Motor neuron (in vitro differentiated cells): ENCODE measurements at places on chromosomes 11 and 22. TPM values are rescaled to one million over a fixed set of nuclear protein-coding genes. Genes with fewer than 3 reads are reported as not detected.

Gene GNAZ
- total RNA-seq, result 7.5 and 16.1 TPM in 2 replicates

Gene GRM5
- total RNA-seq, result 0.14 and 0.21 TPM in 2 replicates

Gene KREMEN1
- 5.1 and 5.6 TPM in 2 replicates for total RNA-seq

Gene AIP
- total RNA-seq, result 56.9 and 61.3 TPM in 2 replicates

Gene DEUP1
- total RNA-seq, result 0.29 and 1.4 TPM in 2 replicates

Gene PAMR1
- total RNA-seq, result 0.38 and 0.49 TPM in 2 replicates

Gene ENTHD1
- not detected in 2 replicates for total RNA-seq

Gene MOGAT2
- total RNA-seq, result 0.31 TPM in 1 of 2 replicates, not detected in the other

Gene CFAP300
- 1.5 and 2.3 TPM in 2 replicates for total RNA-seq

Gene SNX15
- total RNA-seq, result 7.7 and 8.5 TPM in 2 replicates

Gene NRXN2
- total RNA-seq, result 101 and 110 TPM in 2 replicates

Gene OSM
- total RNA-seq, result 0.34 TPM in 1 of 2 replicates, not detected in the other

Gene BTBD18
- 5.7 and 6.1 TPM in 2 replicates for total RNA-seq

Gene KCNQ1
- total RNA-seq, result 0.16 and 0.25 TPM in 2 replicates

Gene SEC14L3
- not detected in 2 replicates for total RNA-seq

Gene GRIK4
- total RNA-seq, result 0.75 and 0.87 TPM in 2 replicates

Gene ANO5
- total RNA-seq, result 1.1 and 1.8 TPM in 2 replicates

Gene CHRNA10
- 0.78 and 1.5 TPM in 2 replicates for total RNA-seq

Gene IL18
- 1.1 and 1.7 TPM in 2 replicates for total RNA-seq

Gene CARD18
- not detected in 2 replicates for total RNA-seq

Gene SHISAL1
- 2.8 and 3.0 TPM in 2 replicates for total RNA-seq

Gene GRK3
- 22.5 and 22.7 TPM in 2 replicates for total RNA-seq

Gene AIFM3
- total RNA-seq, result 0.81 and 1.7 TPM in 2 replicates

Gene C1QTNF4
- 5.2 and 7.3 TPM in 2 replicates for total RNA-seq

Gene SLC22A12
- total RNA-seq, result 0.93 TPM in 1 of 2 replicates, not detected in the other

Gene NNMT
- 0.67 and 1.8 TPM in 2 replicates for total RNA-seq

Gene LSP1
- 0.17 TPM in 1 of 2 replicates, not detected in the other for total RNA-seq

Gene OR10A4
- total RNA-seq, result 0.81 and 1.5 TPM in 2 replicates

Gene PMM1
- 19.7 and 19.8 TPM in 2 replicates for total RNA-seq

Gene CBLIF
- not detected in 2 replicates for total RNA-seq

Gene P4HA3
- 0.38 and 0.81 TPM in 2 replicates for total RNA-seq

Gene BCO2
- total RNA-seq, result 28.6 and 34.4 TPM in 2 replicates

Gene FOLR2
- 0.38 TPM in 1 of 2 replicates, not detected in the other for total RNA-seq

Gene ABCG4
- total RNA-seq, result 1.9 and 2.1 TPM in 2 replicates

Gene OR51B4
- total RNA-seq, result not detected in 2 replicates

Gene HIRA
- 12.2 and 12.9 TPM in 2 replicates for total RNA-seq

Gene LDHAL6A
- 0.20 and 0.22 TPM in 2 replicates for total RNA-seq

Gene OR56A1
- total RNA-seq, result 0.62 TPM in 1 of 2 replicates, not detected in the other

Gene RFPL1
- 0.60 TPM in 1 of 2 replicates, not detected in the other for total RNA-seq

Gene RAB1B
- 50.6 and 53.7 TPM in 2 replicates for total RNA-seq

Gene MYEOV
- 3.6 and 3.7 TPM in 2 replicates for total RNA-seq

Gene CLDN5
- total RNA-seq, result 0.24 and 0.30 TPM in 2 replicates
